Nephron progenitor cell (in vitro differentiated cells): ENCODE measurements at places on chromosomes 16 and 17.

DNA sequence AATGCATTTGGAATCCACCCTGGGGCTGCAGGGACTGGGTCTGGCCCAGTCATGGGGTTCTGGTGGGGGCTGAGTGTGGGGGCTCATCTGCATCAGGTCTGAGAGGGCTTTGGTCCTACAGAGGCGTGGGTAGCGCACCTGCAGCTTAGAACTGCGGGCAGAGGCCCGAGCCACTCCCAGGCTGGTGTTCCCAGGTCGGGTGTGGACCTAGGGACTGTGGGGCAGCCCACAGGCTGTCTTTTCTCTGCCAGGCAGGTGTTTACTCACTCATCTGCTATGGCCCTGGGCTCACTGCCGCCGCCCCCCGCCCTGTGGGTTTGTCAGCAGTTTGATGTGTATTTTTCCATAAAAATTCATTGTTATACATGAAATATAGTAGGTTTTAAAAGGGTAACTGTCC lies 27.0 kb upstream of the DOC2B start:
- DNase-seq = no peak

DNA sequence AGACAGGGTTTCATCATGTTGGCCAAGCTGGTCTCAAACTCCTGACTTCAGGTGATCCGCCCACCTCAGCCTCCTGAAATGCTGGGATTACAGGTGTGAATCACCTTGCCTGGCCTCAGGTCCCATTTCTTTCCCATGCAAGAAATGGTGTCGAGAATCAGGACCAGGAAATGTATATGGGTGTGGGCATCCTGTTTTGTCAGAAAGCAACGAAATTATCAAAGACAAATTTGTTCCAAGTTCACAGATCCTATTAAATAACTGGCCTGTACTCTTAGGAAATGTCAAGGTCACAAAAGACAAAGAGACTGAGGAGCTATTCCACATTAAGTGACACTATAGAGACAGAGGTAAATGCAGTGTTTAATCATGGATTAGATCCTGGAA lies 17.1 kb upstream of the ST6GALNAC1 start:
- no peak for DNase-seq

- DNase-seq = no peak
Measured at GRCh38 chr16:87838643-87839541, 30.4 kb downstream of the SLC7A5 start.

- no peak for DNase-seq
Measured at GRCh38 chr17:73393962-73394361, 82.2 kb upstream of the CDC42EP4 start.

GRCh38 chr16:84144209-84144858 lies 643 bp downstream of the HSDL1 start:
- DNase-seq = peak; percentile 55

- DNase-seq = peak; percentile 1
Measured at GRCh38 chr16:85387171-85387507, 226.0 kb upstream of the GSE1 start.

- DNase-seq = no peak
Measured at GRCh38 chr16:10729104-10730048, 14.3 kb upstream of the NUBP1 start.

GRCh38 chr16:72482695-72483094 lies 310.7 kb upstream of the PMFBP1 start:
- DNase-seq = no peak

DNA sequence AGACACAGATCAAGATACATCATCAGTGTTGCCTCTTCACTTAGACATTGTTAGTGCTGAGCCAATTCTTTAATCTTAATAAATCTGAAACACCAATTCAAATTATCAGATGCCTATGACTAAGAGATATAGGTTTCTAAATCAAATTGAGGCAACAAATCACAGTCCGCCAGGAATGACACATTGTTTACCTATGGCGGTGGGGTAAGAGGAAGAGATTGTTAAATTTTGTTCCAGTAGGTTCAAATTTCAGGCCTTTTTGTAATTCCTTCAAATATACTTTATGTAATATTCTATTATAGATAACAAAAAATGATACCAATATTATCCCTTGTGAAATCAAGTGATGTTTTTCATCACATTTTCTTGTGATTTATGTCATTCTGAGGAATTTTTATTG lies 145.9 kb downstream of the CDH8 start:
- DNase-seq = no peak
